ENCODE measurements at places on chromosomes 6 and 20. TPM values are rescaled to one million over a fixed set of nuclear protein-coding genes. Genes with fewer than 3 reads are reported as not detected.

Gene AFDN
- 114 TPM for total RNA-seq

Gene ADGRF5
- 17.4 TPM for total RNA-seq

Gene ARMC12
- total RNA-seq: 1.2 TPM

Gene CAGE1
- not detected for total RNA-seq

Gene MATN4
- total RNA-seq: not detected

Gene CCNC
- total RNA-seq: 48.7 TPM

Gene HDGFL1
- 0.29 TPM for total RNA-seq

GRCh38 chr6:81326881-81327561 is 425.5 kb downstream of the TENT5A start:
- DNase-seq: no peak

DNA sequence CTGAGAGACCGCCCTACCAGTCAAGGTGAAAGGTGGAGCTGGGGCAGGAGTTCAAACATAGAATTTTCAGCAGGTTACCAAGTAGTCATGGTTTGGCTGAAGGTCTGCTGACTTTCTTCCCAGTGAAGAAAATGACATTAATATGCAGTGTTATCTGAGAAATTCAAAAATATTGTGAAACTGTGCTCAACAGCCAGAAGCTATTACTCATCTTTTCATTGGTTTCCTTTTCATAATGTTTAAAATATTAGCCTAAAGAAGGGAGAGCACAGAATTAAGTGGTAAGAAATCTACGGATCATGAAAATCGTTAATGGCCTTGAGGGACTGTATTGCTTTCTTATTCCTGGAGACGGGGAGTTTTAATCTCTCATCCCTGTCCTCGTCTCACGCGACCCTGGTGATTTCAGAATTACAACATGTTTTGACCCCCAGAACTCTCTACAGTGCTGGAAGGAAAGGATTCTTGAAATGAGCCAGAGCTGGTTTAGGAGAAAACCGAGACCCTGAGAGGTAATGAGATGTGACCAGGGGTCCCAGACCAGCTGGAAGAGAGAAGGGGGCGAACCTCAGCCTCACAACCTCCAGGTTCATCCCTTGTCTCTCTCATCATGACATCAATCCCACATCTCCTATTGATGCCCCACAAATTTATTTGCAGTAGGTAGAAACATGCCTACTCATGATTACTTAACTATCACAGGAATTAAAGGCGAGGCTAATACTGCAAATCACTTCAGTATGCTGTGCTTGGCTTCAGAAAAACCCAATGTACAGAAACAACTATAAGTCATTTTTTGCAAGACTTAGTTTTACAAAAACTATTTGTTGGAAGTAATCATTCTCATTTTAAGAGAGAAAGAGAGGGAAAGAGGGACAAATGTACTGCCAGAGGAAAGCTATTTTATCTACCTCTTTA is 209.5 kb downstream of the FNDC1 start:
- no peak for DNase-seq

GRCh38 chr6:145891126-145891525 is 73.0 kb downstream of the SHPRH start:
- DNase-seq: no peak

DNA sequence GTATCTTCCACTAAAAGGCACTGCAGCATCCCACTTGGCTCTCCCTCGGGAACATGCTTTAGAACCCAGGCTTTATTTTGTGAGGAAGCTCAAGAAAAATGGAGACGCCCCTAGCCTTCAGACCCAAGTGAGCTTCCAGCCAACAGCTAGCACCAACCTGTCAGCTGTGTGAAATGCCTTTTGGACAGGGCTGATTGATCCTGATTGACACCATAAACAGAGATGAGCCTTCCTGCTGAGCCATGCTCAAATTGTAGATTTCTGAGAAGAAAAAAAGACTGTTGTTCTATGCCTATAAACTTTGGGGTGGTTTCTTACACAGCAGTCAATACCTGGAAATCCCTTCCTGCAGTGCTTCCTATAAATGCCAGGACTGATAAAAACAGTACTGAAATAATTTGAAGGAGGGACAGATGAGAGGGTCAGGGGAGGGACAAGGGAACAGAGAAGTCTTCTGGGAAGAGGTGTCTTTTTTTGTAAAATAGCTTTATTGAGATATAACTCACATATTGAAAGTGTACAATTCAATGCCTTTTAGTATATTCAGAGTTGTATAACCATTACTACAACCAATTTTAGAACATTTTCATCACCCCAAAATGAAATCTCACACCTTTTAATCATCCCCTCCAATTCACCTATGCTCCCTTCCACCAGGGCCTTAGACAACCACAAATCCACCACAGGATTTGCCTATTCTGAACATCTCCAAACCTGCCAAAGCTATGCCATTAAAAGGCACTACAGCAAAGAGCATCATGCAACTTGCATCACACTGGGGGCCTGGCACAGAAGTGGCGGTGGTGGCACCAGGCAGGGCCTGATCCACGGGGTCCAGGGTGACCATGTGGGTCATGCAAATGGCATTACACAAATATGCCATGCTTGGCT is 2.7 kb upstream of the STK4 start:
- DNase-seq: no peak

DNA sequence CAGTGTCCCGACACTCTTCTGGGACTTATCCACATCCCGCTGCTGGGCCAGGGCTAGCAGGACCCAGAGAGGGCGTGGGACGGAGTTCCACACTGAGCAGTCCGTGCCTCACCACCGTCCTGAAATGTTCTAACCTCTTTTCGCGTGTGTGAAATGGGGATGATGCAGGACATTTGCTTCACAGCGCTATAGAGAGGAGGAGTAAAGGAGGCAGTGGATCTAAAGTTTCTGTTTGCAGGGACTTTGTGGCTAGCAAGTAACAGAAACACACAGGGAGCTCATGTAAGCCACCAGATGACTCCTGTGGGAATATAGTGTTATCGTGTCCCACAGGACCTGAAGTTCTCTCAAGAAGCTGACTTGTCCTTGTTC is 634 bp downstream of the ITPA start:
- no peak for DNase-seq

DNA sequence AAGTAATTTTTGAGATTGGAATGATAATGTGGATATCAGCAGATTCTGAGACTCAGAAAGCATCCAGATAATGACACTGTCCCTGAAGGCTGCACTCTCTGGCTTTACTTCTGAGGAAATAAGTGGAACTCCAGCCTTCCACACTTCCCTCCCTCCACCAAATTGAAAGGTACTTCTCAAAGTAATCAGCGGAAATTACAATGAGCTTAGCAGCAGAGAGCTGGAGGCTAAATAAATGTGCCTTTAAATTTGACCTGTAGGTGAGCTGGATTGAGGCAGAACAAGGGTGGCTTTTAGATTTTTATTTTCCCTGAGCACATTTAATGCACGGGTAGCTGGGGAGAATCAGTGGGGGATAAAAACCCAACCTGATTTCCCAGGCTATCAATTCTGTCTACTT is 39.3 kb upstream of the RNF144B start:
- DNase-seq: no peak

GRCh38 chr6:103344554-103345163 is 1515.1 kb downstream of the HACE1 start:
- no peak for DNase-seq

DNA sequence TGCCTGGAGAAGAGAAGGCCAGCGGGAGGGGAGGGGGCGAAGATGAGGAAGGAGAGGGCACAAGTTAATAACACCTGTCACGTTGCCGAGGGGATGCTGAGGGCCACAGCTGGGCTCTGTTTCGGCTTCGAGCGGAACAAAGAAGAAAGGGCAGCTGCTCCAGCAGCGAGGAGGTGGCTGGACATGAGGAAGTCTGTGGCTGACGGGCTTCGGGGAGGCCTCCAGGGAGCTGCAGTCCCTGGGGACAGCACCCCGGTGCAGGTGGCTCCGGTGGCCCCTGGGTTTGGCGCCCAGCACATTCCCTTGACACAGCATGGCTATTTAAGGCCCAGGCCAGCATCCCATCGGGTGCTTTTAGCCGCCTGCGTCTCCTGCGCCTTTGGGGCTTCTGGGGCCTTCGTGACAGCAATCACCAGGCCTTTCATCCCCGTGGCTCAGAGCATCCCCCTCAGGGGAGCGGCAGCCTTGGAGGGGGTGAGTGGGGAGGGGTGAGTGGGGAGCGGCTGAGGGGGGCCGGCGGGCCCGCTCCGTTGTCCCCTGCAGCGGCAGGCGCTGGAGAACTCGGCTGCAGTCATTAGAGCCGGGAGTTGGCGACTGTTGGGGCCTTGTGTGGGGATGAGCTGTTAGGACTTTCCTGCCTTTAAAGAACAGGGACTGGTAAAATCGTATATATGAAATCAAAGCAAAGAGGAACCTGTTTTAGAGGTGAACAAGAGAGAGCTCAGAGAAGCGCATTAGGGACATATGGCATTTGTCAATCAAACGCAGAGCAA is 99.0 kb downstream of the TMEM242 start:
- peak; percentile 34 for DNase-seq

DNA sequence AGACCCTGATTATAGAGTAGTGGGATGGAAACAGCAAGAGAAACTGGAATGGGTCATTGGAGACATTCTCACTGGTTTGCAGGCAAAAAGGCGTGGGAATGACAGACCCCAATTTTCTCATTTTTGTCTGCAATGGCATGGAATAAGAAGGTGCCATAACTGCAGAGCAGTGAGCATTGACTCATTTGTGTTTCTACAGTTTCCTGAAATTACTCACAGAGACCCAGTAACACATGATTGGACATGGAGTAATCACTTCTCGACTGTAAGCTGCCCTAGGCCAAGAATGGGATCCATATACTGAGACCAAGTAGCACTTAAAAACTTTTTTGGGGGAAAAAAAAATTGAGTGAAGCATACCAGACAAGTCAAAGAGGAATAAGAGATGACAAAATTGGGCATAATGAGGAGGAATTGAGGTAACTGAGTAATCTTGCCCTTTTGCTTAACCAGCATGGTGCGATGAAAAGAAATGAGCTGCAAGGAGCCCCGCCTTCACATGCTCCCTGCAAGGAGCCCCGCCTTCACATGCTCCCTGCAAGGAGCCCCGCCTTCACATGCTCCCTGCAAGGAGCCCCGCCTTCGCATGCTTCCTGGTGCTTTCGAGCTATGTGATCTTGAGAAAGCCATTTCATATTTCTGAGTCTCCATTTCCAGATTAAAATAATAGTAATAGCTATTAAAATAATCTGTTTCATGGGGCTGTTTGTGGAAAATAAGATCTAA is 44.1 kb downstream of the NHSL1 start:
- DNase-seq: no peak

GRCh38 chr6:164640956-164641355 is 668.4 kb downstream of the C6orf118 start:
- peak; percentile 51 for DNase-seq

- no peak for DNase-seq
These were observed 185.5 kb downstream of the MOXD1 start for GRCh38 chr6:132215805-132216204.

- DNase-seq: no peak
These were observed 429.0 kb upstream of the NRSN1 start for GRCh38 chr6:23696992-23697391.

DNA sequence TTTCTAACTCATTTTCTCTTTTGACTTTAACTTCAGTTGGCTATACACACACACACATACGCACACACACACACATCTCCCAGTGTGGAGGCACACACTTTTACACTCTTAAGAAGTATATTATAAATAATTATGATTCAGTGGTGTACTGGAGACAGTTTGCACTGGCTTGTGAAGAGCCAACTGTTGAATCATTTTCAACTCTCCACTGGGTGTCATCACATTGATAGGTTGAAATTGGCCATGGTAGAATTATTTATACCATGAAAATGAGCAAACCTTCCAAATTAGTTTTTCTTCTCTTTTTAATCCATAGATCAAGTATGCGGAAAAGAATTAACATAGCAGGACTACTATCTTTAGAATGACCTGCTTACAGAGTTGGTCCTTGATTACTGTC is 407.1 kb downstream of the BMP2 start:
- no peak for DNase-seq

DNA sequence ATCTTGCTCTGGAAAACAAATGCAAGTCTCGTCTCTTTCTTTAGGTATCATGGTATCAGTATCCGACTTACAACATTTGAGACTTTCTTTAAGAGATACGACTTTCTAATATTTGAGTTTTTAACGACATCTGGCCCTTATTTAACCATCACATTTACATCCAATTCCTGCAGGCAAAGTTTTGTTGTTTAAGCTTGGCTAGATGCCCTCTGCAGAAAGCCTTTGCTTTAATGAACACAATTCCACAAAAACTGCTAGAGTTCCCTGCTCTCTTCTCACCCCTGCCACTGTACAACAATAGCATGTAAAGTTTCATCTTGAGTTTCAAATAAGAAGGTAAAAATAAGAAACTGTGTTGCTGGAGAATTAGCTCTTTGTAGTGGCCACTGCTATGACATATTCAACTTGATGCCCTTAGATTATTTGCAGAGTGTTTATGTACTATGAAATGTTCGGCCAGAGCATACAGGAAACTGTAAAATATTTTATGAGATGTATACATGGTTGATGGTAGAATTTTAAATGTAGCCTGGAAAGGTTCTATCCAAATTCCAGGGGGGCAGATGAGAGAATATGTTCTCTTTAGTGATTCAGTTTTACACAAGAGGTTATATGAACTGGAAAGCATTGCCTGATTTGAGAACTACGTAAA is 438.6 kb downstream of the CDC5L start:
- no peak for DNase-seq

Measured in dorsolateral prefrontal cortex (tissue), 122 donors.